ENCODE measurements at places on chromosomes 4 and X.

- DNase-seq, result no peak
Observed at GRCh38 chrX:78063687-78064086, 40.4 kb upstream of the PGK1 start.

GRCh38 chr4:173325007-173325736 is 9.0 kb downstream of the HMGB2 start:
- DNase-seq, result no peak

DNA sequence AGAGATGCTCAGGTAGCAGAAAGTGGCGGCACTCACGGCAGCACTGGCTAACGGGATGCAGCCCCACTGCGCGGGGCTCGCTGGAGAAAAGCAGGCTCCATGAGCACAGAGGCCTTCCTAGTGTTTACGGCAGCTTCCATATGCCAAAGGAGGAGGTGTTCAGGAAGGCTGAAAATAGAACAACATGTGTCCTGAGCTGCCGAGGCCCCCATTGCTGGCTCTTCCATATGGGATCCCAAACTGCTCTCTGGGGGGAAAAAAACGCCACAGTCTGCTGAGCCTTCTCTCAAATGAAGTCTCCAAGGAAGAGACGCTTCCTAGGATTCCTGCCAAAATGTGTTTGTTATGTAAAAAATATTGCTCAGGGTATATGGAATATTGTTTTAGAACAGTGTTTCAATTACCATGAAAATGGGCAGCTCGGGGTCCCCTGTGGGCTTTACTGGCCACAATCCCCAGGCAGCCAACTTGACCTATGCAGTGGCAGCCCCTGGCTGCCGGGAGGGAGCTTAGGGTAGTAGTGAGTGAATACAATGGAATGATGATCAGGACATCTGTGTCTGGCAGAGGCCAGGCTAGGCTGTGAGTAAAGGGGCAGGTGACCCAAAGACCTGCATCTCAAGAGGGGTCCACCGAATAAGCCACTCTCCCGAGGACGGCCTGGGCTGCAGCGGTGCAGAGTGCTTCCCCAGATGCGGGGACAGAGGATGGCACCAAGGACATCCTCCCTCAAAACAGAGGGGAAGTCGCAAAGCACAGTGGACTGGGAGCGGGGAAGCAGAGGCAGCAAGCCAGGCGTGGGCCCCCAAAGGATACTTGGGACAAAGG is 170.1 kb downstream of the AFAP1 start:
- no peak for DNase-seq

DNA sequence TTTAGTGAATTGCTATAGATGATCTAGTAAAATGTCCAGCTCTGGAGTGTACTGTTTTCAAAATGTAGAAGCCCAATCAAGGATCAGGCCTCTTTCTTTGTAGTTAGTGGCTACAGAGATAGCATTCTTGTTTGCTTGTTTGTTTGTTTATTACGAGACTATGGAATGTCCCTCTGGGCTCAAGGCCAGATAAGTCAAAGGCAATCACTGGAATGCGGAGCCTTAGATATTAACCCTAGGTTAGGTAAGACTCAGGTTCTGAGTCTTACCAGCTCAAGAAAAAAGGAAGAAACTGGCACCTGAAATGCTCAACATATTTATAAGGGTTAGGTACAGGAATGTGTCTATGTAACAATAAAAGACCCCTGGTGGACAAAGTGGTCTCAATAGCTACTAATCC is 261.5 kb downstream of the SLC7A11 start:
- DNase-seq, result no peak

DNA sequence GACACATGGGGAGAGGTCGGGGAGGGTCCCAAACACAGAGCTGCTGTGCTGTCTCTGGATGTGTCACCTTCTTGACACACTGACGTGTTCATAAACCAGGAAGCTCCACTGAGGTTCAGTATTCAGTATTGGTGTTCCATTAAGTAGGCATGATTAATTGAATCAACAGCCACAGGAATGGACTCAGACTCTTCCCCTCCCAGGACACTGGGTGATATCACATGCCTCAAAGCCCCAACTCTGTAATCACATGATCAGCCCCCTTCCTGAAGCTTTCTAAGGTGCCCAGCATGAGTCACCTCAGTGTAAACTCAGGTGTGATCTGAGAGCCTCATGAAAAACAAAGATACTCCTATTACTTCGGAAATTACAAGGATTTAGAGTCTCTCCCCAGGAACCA is 21.1 kb upstream of the HNRNPD start:
- DNase-seq, result no peak

Data from NCI-H2227 treated with DMSO at 0.1 percent for 48 hours (cell line).